DMS79 treated with DMSO at 0.1 percent for 48 hours (cell line): ENCODE measurements at places on chromosomes 6 and 20.

DNA sequence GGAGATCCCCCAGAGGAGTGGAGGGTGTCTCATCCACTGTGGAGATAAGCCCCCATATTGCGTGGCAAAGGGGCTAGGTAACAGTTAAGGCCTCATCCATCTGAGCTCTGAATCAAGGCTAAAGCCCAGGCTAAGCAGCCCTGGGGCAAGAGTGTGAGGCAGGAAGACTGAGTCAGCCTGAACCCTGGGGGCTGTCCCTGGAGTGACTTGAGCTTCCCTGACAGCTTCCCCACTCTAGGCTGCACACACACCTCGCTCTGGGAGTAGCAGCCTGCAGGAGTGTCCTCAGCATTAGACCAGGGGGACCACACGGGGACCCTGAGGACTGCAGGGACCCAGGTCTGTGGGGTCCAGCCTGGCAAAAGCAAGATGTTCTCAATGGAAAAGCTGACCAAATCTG lies 27.9 kb downstream of the UBD start:
- DNase-seq: no peak

DNA sequence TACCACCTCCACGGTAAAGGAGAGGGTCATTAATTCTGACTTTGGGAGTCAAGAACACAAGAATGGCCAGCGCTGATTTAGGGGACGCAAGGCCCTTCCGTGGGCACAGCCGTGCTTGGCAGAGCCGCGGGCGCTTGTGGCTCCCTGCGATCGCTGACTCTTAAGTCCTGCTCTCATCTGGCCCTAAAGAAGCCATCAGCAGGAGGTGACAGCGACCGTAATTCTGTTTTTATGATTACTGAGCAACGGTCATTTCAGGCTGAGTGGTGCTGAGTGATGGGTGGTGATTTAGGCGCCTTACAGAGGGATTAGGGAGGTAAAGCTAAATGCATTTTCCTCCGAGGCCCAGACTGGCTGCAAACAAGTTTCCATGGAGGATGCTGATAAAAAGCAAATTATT lies 364.6 kb upstream of the SULF2 start:
- no peak for DNase-seq

DNA sequence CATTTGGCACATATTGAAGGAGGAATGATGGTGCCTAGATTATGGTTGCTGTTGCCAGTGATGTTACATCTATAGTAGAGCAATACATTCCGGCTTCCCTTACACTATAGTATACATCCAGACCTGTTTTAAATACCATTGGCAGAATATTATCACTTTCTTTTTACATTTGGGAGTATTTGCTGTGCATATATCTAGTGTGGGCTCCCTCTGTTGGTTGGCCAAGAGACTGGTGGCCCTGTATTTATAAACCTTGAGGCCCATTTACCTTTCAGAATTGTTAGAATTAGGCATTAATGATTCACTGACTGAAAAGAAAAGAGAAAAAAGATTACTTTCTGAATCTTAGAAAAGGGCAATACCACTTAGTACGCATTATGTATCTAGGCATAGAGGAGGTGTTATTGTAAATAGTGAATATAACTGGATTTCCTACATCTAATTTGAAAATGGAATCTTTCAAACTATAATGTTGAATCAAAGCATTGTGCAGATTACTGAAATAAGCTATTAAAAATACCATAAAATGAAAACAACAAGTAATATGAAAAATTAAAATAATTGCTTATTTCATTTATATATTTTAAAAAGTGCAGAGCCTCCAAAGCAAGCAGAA lies 628.8 kb upstream of the MAN1A1 start:
- no peak for DNase-seq

GRCh38 chr20:33280000-33280680 lies 2.9 kb upstream of the BPIFB1 start:
- DNase-seq: no peak

- no peak for DNase-seq
Observed at GRCh38 chr6:118620202-118620601, 31.2 kb downstream of the CEP85L start.

- no peak for DNase-seq
Observed at GRCh38 chr6:82955841-82956240, 109.8 kb downstream of the UBE3D start.

- DNase-seq: no peak
Observed at GRCh38 chr6:130326496-130326895, 39.3 kb upstream of the TMEM200A start.

- DNase-seq: no peak
Observed at GRCh38 chr6:80287607-80288006, 181.1 kb downstream of the BCKDHB start.

GRCh38 chr20:2794866-2795447 lies 5.5 kb downstream of the CPXM1 start:
- no peak for DNase-seq

GRCh38 chr6:133641104-133641503 lies 247.8 kb upstream of the TCF21 start:
- no peak for DNase-seq

DNA sequence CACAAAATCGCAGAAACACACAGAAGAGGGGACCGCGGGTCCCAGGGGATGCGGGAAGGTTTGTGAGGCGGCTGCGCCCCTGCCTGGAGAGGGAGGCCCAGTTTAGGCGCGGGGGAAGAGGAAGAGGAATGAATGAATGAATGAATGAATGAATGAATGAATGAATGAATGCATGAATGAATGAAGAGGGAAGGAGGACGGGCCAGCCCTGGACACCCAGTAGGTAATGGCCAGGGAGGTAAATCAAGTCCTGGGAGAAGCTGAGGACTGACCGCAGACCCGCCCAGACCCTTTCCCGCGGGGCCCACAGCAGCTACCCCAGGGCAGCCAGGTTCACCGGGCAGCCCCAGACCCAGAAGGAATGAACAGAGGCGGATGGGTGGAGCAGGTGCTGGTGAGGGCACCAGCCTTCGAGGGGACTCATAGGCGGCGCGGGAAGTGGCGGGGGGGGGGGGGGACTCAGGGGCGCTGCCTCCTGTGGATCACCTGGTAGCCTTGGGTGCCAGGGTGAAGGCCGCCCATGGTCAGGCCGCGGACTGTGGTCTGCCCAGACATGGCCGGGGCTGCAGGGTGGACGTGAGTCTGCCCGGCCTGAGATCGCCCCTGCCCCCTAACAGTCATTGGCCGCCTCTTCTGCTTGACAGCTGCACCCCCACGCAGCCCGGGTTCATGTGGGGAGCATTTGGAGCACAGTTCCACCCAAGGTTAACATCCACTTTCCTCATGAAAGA lies 192.0 kb upstream of the PDE10A start:
- no peak for DNase-seq

- DNase-seq: no peak
Observed at GRCh38 chr6:28655164-28655563, 129.5 kb downstream of the GPX5 start.

DNA sequence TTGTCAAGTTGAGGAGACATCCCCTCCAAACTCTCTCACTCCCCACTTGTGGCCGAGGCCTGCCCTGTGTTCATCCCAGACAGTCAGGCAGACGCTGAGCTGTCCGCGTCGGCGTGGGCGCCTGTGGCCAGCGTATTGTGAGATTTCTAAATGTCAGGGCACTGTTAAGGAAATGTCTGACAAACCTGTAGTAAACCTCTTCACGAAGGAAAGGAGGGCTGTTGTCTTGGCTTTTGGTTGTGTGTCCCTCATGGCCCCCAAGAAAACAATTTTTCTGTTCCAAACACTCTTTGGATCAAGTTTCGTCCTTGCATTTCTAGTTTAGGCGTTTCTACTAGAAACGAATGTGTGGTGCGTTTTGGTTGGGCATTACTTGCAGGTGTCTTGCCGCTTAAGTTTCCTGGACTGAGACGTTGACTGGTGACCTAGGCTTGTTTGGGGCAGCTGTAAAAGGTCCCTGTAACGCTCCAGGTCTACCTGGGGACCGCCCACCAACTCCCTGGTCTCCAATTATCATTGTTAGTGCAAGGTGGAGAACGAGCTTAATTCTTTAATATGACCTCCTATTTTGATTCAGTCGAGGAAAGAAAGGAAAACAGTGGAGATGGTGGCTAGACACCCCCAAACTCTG lies 8.7 kb upstream of the POU3F2 start:
- no peak for DNase-seq

GRCh38 chr20:24772667-24773066 lies 176.4 kb upstream of the CST7 start:
- DNase-seq: no peak

GRCh38 chr20:2130683-2131082 lies 29.1 kb downstream of the STK35 start:
- no peak for DNase-seq

DNA sequence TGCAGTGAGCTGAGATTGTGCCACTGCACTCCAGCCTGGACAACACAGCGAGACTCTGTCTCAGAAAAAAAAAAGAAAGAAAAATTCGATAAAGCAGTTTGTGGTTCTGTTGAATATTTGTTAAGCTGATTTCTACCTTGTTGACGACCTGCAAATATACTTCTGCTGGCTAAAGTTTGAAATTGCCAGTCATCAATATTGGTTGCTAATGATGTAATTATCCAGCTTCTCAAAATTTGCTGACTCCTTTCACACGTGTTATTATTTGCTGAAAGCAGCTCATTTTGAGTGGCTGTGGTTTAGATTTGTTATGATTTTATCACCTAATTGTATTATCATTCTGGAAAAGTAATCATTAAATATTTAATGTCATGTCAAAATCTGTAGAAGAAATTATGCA lies 774.3 kb downstream of the QKI start:
- DNase-seq: no peak

GRCh38 chr6:224350-224749 lies 67.9 kb upstream of the DUSP22 start:
- no peak for DNase-seq

DNA sequence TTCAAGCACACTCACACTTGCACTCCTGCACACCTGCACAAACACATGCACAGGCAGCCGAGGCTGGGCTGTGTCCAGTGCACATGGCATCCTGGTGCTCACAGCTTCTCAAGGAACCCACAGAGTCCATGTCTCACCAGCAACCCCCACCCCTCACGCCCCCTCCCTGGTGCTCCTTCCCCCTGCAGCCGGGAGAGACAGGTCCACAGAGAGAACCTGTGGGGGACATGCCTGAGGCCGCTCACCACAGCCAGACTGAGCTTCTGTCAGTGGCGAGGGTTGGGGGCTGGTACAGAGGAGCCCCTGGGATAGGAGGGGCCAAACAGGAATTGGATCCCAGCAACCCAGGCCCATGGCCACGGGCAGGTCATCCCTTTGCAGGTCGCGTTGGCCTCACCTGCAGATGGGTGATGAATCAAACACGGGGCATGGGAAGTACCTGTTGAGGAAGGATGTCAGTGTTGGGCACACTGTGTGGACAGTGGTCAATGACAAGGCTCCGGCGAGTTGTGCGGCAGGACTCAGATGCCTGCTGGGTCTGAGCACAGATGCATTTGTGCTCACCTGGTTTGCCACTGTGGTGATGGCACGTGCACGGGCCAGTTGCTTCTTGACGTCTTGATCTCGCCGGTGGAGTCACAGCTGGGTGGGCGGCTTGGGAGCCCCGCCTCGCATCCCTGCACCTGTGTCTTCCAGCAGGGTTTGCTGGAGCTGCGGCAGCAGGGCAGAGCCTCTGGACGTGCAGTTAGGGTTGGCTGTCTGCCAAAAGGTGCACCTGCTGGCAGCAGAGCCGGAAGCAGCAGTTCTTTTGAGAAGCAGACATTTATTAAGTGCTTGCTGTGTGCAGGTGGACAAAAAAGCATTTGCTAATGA lies 113.0 kb downstream of the ERMARD start:
- DNase-seq: peak; percentile 94

GRCh38 chr20:22583773-22584521 lies 425 bp downstream of the FOXA2 start:
- DNase-seq: no peak

DNA sequence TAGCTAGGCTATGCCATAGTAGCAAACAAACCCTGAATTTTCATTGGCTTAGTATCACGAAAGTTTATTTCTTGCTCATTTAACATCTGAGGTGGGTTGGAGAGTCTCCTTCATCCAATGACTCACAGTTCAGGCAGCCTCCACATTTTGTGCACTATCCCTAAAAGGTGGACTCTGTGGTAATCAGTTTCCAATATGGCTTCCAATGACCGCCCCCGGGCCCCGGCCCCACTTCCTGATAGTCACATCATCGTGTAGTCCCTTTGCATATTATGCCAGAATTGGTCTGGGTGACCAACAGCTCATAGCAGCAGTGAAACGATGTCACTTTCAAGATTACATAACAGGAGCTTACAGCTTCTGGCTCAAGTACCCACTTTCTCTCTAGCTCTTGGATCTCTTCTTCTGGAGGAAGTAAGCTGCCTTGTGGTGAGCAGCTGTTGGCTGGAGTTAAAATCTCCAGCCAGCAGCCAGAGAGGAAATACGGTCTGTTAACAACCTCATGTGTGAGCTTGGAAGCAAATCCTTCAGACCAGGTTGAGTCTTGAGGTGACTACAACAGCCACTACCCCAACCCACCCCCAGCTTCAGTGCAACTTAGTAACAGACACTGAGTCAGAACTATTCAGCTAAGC lies 7.8 kb downstream of the HCRTR2 start:
- no peak for DNase-seq

- no peak for DNase-seq
Observed at GRCh38 chr6:160198606-160199211, 59.9 kb downstream of the SLC22A2 start.

DNA sequence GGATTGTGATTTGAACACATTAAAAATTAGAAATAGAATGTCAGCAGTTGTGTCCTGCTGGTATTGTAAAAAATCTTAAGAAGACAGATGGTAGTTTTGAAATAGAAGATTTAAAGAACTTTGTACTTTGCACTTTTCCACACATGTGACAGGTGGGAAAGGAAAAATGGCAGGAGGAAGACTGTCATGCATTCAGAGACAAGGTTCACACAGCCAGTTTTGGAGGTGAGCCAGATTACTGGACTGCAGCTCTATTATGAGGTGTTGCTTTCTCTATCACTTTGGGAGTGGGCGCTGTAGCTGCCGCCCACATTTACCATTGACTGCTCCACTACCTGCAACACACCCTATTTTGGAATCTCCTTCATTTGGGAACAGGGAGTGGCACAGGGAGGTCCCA lies 12.1 kb upstream of the NDUFAF4 start:
- no peak for DNase-seq

DNA sequence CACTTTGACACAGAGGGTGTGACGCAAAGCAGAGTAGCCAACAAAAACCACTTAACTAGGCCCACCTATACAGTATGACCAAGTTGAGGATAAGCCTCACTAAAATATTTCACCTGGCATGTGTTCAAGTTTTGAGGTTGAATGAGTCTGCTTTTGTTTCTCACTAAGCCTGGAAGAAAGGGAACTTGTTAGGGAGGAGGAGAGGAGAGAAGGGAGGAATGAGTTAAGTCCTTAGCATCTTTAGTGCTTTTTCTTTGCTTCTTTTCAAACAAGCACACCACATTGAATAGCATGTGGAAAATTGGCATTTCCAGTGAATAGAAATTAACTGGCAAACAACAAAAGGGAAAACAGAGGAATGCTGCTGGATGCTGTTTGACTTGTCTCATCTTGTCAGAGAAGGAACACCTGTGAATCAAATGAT lies 461.9 kb downstream of the GJA1 start:
- no peak for DNase-seq

GRCh38 chr6:108648191-108648590 lies 87.5 kb downstream of the FOXO3 start:
- DNase-seq: no peak

- no peak for DNase-seq
Observed at GRCh38 chr6:141833001-141833655, 299.6 kb upstream of the GJE1 start.
